ENCODE measurements at places on chromosomes 7 and 10.

DNA sequence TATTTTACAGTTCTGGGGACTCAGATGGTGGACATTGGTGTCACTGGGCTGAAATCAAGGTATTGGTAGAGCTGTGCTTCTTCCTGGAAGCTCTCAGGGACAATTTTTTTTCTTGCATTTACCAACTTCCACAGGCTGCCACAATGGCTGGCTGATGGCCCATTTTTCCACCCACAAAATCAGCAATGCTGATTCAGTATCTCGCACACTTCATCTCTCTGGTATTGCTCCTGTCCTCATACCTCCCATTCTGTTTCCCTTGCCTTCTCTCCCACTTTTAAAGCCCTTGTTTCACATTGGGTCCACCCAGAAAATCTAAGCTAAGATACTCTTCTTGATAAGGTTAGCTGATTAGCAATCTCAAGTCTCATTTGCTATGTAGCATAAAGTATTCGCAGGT, 530.9 kb upstream of the POM121L12 start:
- no peak for DNase-seq

DNA sequence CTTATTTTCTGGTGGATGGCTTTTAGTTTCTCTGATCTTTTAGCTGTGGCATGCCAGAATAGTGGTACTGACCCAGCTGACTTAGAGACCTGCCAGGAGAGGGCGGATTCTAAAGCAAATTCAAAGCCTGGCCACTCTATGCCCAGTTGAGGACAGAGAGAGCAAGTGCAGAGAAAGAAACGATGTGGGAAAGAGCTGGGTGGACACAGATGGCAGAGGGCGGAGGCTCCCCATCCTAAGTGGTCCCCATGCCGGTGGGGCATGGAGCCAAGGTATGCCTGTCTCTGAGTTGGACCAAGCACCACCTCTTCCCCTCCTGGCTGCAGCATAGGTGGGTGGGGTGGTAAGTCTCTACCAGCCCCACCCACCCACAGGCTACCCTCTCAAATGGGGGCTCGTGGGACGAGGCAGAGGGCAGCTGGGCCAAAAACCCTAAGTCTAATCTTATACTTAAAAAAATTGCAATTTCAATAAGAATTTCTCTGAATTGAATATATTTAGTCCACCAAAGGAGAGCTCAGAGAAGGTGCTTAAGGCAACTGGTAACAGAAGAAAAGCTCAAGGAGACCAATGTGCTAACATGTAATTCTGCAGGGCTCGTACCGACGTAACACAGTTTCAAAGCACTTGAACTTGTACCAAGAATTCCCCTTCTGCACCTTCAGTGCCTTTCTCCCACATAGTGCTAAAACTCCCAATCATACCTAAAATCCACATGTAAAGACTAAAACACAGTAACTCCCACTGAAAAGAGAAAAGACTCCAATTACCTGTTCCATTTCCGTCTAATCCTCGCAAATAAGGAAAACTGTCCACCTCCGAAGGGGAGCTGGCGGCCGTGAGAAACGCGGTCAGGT, 85.7 kb upstream of the NMT2 start:
- no peak for DNase-seq

DNA sequence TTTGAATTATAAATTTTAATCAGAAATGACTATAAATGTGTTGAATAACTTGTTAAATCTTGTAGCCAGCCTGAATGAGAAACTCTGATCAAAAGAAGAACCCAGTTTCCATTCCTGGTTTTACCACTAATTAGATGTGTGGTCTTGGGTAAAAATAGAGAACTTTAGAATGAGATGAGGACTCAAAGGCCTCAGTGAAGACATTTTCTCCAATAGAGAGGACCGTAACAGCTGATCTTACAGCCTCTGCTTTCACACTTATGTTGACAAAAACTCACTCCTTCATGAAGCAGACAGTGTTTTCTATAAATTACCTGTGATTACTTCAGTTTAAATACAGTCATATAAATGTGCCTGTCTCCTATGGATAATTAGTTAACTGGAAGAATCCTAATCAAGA, 200.1 kb upstream of the MEOX2 start:
- DNase-seq, result no peak

GRCh38 chr10:86779220-86780017, 23.0 kb downstream of the BMPR1A start:
- no peak for DNase-seq

DNA sequence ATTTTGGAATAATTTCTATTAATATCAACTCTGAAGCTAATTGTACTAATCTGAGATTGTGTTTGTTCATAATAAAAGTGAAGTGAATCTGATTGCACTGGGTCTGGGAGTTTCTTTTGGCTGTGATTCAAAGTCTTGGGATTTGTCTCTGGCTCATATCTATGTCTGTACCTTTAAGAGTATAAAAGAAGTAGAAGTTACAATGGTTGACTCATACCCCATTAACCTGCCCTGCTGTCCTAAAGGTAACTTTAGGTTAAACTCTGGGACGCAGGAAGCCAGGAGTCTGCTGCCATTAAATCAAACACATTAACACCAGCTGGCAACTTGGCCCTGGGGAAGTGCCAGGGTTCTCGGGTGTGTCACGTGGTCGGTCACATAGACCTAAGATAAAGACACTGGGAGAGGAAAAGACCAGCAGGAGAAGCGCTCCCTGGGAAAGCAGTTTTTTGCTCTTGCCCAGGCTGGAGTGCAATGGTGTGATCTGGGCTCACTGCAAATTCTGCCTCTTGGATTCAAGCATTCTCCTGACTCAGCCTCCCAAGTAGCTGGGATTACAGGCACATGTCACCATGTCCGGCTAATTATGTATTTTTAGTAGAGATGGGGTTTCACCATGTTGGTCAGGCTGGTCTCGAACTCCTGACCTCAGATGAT, 17.8 kb downstream of the SCD start:
- no peak for DNase-seq

DNA sequence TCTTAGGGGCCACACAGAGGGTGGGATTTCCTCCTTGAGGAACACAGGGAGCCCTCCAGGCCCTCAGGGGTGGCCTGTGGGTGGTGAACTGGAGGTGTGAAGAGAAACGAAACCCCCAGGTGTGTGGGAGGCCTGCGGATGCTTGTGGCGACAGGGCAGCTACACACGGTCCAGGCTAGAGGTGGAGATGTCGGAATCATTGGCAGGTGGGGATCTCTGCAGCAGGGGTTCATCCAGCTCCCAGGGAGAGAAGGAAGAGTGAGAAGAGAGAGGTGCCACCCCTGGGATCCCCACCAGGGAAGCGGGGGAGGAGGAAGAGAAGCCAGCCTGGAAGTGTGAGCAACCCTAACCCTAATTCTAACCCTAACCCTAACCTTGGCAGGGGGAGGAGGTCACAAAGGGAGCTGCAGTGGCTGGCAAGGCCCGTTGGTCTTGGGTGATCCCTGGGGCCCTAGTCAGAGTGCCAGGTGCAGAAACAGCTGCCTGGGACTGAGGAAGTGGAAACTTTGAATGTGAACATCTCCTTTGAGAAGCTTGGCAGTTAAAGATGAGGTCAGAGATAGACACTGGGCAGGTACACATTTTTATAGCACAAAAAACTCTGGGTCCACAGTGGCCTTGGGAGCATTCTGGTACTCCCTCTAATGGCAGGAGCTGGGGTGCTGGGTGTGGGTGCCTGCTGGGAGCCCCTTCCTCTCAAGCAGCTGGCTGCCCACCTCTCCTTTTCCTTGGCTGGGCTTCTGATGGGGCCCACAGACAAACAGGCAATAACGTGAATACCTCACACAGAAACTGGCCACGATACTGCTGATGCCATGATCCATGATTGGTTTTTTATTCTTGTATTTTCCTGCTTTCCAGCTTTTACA, 6.8 kb upstream of the AEBP1 start:
- DNase-seq, result no peak

DNA sequence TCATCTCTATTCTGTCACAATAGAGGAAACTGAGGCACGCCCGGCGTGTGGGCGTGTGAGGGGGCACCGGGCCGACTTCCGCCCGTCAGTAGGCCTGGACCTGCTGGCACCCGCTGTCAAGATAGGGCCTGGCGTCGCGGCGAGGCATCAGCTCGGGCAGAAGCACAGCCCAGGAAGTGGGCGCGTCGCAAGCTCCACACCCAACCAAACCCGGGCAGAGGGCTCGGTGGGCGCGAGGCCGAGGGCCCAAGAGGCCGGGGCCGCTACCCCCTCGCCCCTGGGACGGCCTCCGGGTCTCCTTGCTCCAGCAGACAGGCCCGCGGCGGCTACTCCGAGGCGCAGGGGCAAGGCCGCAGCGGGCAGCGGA, 91.2 kb downstream of the SPAG6 start:
- peak; percentile 16 for DNase-seq

- no peak for DNase-seq
These were observed 354.8 kb downstream of the CXCL12 start for GRCh38 chr10:44030132-44030531.

- DNase-seq, result no peak
These were observed 436.0 kb downstream of the PAXIP1 start for GRCh38 chr7:154566877-154567276.

DNA sequence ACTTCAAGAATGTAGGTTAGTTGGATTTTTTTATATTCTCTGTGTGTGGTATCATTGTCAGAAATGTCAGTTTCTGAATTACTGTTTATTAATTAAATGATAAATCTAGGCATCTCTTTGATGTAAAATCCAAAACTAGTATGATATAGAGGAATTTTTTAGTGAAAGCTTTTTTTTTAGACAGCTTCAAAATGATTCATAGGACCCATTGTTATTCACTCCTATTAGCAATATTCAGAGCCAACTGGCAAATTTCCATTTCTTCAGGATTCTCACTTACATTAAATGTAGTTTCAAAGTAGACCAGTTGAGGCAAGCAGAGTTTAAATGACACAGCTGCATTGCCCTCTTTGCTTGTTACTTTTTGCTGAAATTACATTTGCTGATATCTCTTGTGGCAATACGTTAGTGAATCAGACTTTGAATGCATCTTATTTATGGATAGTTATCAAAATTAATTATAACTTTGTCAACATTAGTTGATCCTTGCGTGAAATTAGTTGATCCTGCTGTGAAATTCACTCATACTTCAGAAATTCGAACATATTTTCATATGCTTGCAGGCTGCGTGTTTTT, 20.3 kb downstream of the ZNF277 start:
- no peak for DNase-seq

DNA sequence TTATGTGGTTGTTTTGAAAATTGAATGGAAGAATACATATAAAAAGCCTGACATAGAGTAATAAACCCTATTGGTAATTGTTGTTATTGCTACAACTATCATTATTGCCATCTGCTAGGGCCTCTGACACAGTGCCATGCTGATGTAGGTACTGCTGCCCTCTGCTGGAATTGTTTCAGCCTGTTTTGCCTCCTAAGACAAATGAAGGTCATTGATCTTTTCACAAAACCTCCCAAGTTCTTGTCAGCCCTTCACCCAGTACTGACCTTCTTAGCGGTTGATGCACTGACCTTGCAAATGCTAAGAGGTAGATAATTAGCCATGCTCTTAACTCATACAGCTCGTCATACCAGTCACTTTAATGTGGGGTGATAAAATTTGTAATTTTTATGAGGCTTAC, 975.2 kb downstream of the SORCS1 start:
- DNase-seq, result no peak

GRCh38 chr7:111931958-111932357, 274.2 kb downstream of the DOCK4 start:
- no peak for DNase-seq

DNA sequence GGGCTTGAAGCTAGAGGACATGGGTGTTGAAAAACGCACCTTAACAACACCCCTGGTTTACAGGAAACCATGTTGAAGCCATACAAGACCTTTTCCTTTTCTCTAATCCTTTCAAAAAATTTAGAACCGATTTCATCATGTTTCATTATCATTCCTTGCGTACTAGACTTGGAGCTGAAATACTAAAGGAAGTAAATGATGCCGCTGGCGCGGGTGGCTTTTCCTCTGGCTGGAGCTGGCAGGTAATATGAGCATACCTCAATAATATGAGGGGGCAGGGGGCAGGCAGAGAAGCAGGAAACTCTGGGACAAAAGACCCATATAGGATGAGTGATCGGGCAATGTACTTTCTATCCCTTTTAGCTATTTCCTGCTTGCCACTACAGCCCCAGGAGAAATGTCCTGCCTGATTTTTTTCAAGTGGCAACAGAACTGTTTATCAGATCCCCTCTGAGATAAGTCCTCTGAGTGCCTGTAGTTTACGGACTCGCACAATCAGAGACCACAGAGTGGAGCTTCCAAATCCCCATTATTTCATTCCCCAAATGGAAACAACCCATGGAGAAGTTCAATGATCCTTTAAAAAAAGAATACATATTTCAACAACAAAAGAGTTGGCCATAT, 450.1 kb downstream of the KCNMA1 start:
- no peak for DNase-seq

GRCh38 chr10:94076325-94076841, 82.7 kb downstream of the PLCE1 start:
- no peak for DNase-seq

DNA sequence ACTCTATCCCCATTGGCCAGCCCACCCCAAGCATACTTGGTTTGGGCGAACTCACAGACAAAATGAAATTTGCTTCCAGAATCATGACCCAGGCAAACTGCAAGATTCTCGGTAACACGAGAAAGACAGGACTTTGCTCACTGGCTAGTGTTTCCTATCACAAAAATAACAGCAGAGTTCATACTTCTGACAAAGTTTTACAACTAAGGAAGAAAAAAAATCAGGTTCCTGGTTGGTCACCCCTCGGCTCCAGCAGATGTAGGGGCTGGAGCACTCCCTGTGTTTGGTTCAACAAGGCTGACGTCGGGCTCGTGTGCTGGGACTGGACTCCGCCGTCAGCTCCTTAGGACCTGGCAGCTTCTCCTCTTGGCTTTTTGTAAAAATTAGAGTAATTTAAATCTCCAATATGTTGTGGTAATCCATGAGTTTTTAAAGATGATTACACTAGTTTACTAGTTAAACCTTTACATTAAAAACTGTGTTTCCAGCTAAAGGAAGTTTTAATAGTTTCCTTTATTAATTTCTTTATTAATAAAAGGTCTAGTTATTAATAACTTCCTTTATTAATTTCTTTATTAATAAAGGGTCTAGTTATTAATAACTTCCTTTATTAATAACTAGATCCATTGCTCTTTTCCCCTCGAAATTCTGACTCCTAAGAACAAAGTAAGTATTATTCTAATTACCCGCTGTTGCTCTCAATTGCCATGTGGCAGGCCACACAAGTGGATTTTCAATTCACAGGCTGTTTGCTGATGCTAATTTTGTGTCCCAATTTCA, 115.6 kb upstream of the RNF32 start:
- DNase-seq, result no peak

GRCh38 chr7:17532861-17533404, 234.5 kb downstream of the AHR start:
- no peak for DNase-seq

GRCh38 chr10:58574058-58574457, 61.4 kb downstream of the BICC1 start:
- DNase-seq, result no peak

Data from stimulated activated CD4-positive, alpha-beta T cell treated with anti-CD3 and anti-CD28 coated beads, Interleukin-15, amount 100 ng/mL, for 1 hour (primary cell).